ENCODE measurements at places on chromosomes 7 and 10.
A peak's percentile ranks its signal among the peaks of the same experiment; 100 is the strongest.

GRCh38 chr7:38107486-38107893 lies 70.6 kb upstream of the STARD3NL start:
- peak; percentile 80 for DNase-seq

DNA sequence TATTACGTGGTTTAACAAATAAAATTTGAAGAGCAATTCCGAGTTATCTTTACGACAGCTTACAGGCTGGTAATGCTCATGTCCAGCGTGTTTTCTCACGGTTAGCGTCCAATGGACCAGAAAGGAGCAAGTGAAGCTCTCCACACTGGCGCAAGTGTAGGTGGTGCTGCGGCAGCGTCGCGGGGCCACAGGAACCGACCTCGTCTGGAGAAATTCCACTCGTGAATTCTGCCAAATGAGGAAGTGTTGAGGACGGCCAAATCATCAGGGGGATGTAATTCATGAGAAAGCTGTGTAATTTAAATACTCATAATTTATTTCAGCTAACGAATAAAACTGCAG lies 350 bp upstream of the ZNF37A start:
- DNase-seq: no peak

GRCh38 chr10:90579602-90580242 lies 278.1 kb downstream of the HTR7 start:
- no peak for DNase-seq

DNA sequence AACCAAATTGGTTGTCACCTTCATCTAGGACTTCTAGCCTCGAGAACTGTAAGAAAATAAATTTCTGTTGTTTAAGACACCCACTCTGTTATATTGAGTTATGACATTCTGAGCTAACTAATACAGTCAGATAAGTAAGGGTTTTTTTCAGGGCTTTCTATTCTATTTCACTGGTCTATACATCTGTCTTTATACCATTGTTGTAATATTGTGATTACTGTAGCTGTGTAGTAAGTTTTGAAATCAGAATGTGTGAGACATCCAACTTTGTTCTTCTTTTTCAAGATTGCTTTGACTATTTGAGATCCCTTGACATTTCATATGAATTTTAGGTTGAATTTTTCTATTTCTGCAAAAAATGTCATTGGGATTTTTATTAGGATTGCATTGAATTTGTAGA lies 7.5 kb downstream of the IFIT1 start:
- DNase-seq: no peak

GRCh38 chr10:78416031-78417011 lies 382.7 kb downstream of the RPS24 start:
- no peak for DNase-seq

DNA sequence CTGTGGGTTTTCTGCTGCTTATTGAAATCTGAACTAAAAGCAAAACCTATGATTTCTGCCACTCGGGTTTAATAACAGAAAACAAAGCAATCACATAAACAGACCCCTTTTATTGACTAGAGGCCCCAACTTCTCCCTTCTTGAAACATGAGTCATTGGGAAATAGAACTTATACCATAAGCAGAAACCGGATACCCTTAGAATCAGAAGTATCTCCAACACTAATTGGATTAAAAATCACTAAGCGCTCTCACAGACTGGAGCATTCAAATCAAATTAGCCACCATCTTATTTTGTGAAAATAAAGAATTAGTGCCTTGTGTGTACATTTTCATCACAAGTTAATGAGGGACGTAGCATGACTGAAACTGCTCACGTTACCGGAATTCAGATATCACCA lies 206.9 kb downstream of the WDR11 start:
- DNase-seq: peak; percentile 55

DNA sequence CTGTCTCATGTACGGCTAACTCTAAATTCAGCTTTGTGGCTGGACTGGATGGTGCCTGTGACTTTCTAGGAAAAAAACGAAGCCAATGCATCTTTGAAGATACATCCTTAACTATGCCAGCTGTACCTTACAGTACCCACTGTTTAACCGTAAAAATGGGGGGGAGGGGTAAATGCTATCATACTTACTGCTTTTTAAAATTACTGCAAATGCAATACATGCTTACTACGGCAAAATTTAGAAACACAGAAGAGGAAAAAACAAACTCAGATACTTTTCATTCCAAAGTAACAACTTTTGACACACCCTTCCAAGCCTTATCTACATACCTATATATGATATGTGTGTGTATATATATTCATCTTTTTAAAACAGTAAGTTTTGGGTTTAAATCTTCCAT lies 20.4 kb upstream of the GLCCI1 start:
- DNase-seq: no peak

- no peak for DNase-seq
Observed at GRCh38 chr10:96131621-96132020, 1.5 kb downstream of the ZNF518A start.

GRCh38 chr10:105592468-105592867 lies 951.4 kb downstream of the SORCS3 start:
- no peak for DNase-seq

- no peak for DNase-seq
Observed at GRCh38 chr7:149836434-149836833, 1.7 kb upstream of the ZNF862 start.

DNA sequence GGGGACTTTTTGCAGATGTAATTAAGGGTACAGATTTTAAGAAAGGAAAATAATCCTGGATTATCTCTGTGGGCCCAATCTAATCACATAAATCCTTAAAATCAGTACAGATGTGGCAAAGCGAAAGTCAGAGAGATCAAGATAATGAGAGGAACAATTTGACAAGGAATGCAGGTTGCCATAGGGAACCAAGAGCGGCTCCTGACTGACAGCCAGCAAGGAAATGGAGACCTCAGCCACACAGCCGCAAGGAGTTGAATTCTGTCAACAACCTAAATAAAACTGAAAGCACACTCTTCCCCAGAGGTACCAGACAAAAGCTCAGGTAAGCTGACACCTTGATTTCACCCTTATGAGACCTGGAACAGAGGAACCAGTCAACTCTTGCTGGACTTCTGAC lies 3.4 kb upstream of the PNPLA8 start:
- no peak for DNase-seq

- no peak for DNase-seq
Observed at GRCh38 chr10:129541748-129542487, 74.9 kb downstream of the MGMT start.

- no peak for DNase-seq
Observed at GRCh38 chr10:516764-517163, 172.7 kb downstream of the DIP2C start.

DNA sequence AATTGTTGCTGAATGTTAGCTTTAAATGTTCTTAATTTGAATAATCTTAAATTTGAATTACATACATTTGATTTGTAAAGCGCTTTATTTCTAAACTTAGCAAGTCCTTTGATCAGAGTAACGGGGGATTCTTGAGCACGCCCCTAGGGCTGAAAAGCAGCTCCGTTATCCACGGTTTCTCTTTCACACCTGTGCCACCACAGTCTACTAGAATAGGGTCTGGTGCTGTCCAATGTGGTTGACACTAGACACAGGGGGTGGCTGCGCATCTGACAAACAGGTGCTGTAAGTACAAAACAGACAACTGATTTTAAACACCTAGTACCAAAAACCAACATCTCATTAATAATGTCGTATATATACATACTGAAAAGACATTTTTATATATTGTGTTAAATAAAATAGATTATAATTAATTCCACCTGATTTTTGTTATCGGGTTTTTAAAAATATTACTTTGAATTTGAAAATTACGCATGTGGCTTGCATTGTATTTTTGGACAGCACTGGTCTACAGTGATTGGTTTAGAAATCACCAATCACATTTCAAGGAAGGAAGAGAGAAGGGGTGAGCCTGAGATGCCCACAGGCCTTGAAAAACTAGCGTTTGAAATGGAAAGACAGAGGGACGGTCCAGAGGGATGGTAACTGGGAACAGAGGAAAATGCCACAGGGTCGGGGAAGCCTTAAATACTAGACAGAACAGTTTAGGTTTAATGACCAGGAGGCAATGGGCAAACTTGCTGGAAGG lies 7.3 kb downstream of the SEPHS1 start:
- DNase-seq: no peak

DNA sequence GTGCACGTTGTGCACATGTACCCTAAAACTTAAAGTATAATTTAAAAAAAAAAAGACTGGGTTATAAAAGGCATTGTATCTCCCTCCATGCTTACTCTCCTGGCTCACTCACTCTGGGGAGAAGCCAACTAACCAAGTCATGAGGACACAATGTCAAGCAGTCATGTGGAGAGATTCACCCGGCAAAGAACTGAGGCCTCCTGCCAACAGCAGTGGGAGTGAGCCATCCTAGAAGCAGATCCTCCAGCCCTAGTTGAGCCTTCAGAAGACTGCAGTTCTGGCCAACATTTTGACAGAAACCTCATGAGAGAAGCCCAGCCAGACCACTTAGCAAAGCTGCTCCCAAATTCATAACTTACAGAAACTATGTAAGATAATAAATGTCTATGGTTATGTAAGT lies 521.7 kb upstream of the FZD8 start:
- no peak for DNase-seq

GRCh38 chr7:74318043-74318442 lies 28.8 kb downstream of the CLIP2 start:
- DNase-seq: no peak

DNA sequence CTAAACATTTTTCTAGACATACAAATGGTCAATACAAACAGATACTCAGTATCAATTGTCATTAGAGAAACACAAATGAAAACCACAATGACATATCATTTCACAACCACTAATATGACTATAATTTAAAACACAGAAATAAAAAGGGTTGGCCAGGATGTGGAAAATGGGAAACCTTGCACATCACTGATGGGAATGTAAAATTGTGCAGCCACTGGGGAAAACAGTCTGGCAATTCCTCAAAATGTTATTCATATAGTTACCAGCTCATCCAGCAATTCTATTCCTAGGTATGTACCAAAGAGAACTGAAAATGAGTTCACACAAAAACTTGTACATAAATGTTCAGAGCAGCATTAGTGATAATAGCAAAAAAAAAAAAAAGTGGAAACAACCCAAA lies 106.1 kb upstream of the LRRTM3 start:
- DNase-seq: no peak

DNA sequence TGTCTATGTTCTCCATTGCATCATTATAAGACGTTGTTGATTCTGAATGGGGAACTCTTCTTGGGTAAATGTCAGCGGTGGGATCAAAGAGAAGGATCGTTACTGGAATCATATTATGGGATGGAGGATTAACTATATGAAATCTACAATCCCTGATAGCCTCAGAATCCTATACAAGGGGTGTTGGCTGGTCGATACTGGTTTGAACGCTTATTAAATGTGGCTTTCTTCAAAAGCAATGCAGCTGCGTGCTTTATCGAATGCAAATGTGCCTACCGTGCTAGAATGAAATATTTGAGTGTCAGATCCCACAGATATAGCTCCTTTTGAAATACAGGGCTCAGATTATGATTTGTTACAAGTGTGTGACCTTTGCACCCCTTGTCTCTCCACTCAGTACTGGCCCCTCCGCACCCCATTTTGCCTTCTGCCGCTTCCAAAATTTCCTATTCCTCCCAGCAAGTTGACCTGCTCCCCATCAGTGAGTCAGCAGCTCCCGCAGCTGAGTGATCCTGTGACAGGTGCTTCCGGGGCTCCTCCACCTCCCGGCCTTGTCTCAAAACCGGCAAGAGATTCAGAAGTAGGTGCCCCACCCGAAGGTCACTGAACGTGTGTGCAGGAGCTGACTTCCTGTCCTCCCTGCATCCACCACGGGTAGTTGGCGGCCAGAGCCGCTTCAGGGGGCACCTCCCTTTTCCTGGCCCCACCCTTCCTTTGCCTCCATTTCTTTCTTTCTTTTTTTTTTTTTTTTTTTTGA lies 76.6 kb downstream of the PTPRE start:
- no peak for DNase-seq

DNA sequence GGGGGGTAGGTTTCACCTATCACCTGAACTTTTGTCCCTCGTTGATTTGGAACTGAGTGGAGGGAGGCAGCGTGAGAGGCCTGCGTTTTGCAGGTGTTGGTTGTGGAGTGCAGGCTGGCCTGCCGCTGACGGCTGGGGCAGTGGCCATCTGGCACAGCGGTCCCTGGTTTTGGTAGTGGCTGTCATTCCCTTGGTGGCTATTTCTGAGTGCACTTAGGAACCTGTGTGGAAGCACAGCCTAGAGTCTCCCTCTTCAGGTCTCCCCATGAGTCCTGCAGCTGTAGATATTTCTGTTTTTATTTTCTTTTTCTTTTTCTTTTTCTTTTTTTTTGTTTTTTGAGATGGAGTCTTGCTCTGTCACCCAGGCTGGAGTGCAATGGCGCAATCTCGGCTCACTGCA lies 129.2 kb downstream of the CUL2 start:
- DNase-seq: no peak

GRCh38 chr10:112039823-112040222 lies 143.7 kb downstream of the GPAM start:
- no peak for DNase-seq

- DNase-seq: peak; percentile 20
Observed at GRCh38 chr7:94323844-94324243, 70.9 kb upstream of the COL1A2 start.

- peak; percentile 31 for DNase-seq
Observed at GRCh38 chr10:72026278-72027111, 61.9 kb downstream of the SPOCK2 start.

- no peak for DNase-seq
Observed at GRCh38 chr7:133887459-133887858, 239.7 kb upstream of the LRGUK start.

- DNase-seq: no peak
Observed at GRCh38 chr7:140084972-140085371, 22.2 kb upstream of the PARP12 start.

DNA sequence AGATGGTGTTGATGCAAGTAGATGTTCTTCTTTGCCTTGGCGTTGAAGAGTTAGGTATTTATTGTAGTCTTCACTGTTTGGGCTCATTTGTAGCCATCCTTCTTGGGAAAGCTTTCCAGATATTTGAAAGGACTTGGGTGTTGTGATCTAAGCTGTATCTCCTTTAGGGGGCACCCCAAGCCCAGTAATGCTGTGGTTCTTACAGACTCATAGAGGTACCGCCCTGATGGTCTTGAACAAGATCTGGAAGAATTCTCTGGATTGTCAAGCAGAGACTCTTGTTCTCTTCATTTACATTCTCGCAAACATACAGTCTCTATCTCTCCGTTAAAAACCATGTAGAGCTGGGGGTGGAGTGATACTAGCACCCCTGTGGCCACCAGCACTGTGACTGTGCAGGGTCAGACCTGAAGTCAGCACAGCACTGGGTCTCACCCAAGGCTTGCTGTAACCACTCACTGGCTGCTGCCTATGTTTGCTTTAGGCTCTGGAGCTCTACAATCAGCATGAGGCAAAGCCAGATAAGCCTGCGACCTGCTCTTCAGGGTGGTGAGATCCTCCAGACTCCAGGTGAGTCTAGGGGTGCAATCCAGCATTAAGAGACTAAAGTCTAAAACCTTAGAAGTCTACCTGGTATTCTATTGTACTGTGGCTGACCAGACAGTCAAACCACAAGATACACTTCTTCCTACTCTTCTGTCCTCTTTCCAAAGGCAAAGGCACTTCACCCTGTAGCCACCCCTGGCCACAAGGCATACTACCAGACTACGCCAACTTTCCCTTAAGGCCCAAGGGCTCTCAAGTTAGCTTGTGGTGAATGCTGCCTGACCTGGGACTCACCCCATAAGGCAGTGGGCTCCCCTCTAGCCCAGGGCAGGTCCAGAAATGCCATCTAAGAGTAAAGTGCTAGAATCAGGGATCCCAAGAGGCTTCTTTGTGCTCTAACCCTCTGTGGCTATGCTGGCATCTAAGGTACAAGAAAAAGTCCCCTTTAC lies 209.7 kb upstream of the TMEM196 start:
- DNase-seq: peak; percentile 49
